ENCODE measurements at places on chromosomes 1 and 21.
A peak's percentile ranks its signal among the peaks of the same experiment; 100 is the strongest.

DNA sequence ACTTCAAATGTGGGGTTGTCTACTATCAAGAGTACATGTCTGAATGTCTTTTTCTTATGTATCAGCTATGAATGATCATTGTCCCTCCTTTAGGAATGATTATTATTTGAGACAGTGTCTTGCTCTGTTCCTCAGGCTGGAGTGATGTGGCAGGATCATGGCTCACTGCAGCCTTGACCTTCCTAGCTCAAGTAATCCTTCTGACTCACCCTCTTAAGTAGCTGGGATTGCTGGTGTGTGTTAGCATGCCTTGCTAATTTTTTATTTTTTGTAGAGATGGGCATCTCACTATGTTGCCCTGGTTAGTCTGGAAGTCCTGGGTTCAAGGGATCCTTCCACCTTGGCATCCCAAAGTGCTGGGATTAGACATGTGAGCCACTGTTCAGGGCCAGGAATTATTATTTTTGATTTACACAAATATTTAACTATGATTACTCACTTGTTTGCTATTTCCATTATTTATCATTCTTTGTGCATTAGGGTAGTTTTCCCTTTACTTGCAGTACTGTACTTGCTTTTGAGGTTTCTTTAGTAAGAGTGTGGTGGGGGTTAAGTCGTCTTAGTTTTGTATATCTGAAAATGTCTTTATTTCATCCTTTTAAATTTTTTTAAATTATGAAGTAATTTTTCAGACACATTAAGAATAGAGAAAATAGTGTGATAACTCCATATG, 12.8 kb downstream of the S100A7 start:
- no peak for DNase-seq

GRCh38 chr1:232705815-232706575, 76.1 kb upstream of the SIPA1L2 start:
- DNase-seq = no peak

- DNase-seq = no peak
These were observed 1.1 kb upstream of the EPHA2 start for GRCh38 chr1:16156848-16157495.

- DNase-seq = no peak
These were observed 54.1 kb upstream of the GPR37L1 start for GRCh38 chr1:202068596-202068995.

DNA sequence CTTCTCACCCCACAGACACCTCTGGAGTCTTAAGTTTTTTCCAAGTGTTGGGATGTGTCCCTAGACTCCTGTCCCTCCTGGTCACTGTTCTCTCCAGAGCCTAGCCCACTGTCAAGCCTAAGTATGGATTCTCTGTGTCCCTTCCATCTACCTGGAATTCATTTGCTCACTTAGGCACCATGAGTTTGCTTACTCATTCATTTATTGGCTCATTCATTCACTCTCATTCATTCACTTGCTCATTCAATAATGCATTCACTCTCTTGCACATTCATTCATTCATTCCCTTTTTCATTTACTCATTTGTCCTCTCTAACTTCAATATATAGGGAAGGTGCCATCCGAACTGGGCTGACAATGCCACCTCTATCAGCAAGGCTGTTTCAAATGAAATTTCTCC, 1.6 kb downstream of the S100A16 start:
- DNase-seq = no peak

GRCh38 chr1:153688276-153688675, 9.8 kb downstream of the NPR1 start:
- no peak for DNase-seq

- no peak for DNase-seq
These were observed 28.8 kb upstream of the WASF2 start for GRCh38 chr1:27518808-27519207.

GRCh38 chr1:178189814-178190213, 95.9 kb downstream of the RASAL2 start:
- peak; percentile 52 for DNase-seq

DNA sequence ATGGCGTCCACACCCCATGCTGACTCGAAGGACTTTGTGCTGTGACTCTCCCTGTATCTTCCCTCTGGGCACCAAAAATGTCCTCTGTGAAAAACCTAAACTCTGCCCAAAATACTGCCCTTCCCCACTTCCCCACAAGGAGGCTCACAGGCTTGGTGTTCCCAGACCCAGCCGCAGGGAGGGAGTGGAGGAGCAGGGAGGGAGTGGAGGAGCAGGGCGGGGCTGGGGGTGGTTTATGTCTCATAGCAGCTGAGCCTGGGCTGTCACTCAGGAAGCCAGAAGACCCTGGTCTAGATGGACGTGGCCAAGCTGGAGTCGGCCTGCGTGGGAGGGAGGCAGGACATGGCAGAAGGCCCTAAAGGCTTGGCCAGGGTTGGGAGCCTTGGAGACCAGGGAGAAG, 461.7 kb downstream of the PTPRU start:
- DNase-seq = no peak

DNA sequence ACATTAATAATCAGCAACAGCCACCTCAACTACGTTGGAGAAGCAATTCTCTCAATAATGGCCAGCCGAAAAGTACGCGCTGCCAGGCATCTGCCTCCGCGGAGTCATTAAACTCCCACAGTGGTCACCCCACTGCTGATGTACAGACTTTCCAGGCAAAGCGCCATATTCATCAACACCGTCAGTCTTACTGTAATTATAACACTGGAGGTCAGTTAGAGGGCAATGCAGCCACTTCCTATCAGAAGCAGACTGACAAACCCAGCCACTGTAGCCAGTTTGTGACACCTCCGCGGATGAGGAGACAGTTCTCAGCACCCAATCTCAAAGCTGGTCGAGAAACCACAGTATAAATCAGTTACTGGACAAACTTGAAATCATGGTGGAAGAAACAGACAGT, 93.9 kb downstream of the KIF1B start:
- DNase-seq = no peak

DNA sequence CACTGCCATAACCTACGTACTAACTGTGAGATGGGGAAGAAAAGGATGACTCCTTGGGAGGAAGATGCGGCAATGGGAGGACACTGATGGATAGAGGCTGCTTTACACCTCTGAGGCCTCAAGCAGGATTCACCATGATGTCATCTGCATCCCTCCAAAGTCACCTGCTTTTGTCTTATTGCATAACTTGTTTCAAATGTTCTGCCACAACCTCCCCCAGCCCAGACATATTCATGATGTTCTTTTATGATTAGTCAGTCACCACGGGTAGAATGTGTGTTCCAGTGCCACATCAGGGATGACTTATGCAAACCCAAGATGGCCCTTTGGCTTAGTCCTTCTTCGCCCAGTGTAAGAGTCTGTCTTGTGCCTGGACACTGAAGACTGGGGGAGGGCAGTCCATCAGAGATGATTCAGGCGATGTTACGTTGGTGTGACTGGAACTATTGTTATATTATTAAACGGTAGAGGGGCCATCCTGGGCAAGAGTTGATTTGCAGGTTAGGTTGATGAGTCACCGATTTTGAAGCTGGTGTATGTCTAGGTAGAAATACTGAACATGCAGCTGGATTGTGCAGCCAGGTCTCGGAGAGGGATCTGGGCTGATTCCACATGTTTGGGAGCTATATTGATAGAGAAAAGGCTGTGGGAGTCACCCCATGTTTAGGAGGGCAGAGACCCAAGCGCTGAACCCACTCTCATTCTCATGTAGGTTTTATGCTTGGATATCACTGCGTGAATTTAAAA, 32.6 kb downstream of the RYR2 start:
- no peak for DNase-seq

DNA sequence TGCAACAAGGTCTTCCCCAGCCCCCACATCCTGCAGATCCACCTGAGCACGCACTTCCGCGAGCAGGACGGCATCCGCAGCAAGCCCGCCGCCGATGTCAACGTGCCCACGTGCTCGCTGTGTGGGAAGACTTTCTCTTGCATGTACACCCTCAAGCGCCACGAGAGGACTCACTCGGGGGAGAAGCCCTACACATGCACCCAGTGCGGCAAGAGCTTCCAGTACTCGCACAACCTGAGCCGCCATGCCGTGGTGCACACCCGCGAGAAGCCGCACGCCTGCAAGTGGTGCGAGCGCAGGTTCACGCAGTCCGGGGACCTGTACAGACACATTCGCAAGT, 3.8 kb downstream of the ZBTB18 start:
- no peak for DNase-seq

GRCh38 chr1:246827396-246827795, 103.2 kb downstream of the SCCPDH start:
- no peak for DNase-seq

DNA sequence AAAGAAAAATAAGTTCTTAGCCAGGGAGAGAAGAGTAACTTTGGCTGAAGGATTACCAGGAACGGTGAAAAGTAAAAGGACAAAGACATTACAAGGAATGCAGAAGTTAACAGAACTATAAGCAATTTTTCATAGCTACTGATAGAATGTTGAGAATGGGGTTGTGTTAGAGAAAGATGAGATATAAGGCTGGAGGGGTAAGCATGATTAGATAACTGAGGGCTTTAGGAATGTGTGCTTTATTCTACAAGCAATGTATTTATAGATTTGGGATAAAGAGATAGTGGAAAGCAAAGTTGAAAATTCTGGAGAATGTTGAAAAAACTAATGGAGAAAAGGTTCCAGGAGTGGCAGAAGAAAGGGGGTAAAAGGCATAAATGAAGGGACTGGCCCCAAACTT, 65.4 kb upstream of the PTCH2 start:
- no peak for DNase-seq

DNA sequence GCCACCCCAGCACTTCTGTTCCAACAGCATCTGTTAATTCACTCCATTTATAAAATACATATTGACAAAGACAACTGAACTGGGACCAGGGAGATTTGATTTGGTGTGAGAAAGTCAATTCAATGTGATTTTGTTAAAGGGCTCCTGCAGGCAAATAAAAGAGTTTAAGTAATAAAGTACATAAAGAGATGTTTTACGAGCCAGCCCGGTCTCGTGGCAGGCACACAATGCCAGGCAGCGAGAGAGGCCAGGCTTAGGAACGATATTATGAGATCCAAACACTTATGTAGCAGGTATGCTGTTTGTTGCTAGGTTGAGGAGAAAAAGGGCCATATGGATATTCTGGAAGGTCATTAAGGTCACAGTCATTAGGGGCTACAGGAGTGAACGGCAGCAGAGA, 227.1 kb downstream of the KCTD3 start:
- DNase-seq = no peak

Measured in iPS DF 6.9 (cell line).